ENCODE measurements at places on chromosomes 16 and 17. TPM values are rescaled to one million over a fixed set of nuclear protein-coding genes. Genes with fewer than 3 reads are reported as not detected.

Gene ARHGAP27
- polyA plus RNA-seq: 192 TPM

Gene ITGAD
- 0.19 TPM for polyA plus RNA-seq

Gene TP53TG3B
- polyA plus RNA-seq: not detected

Gene CDK12
- polyA plus RNA-seq: 29.8 TPM

Gene DNAH3
- not detected for polyA plus RNA-seq

Gene CBX1
- 13.9 TPM for polyA plus RNA-seq

Gene NKD1
- polyA plus RNA-seq: 0.14 TPM

Gene ZPBP2
- 1.5 TPM for polyA plus RNA-seq

Gene MPDU1
- 47.8 TPM for polyA plus RNA-seq

Gene NLRC5
- polyA plus RNA-seq: 237 TPM

Gene CES4A
- 18.9 TPM for polyA plus RNA-seq

Gene PRAC2
- not detected for polyA plus RNA-seq

Gene ARHGDIG
- polyA plus RNA-seq: not detected

Gene NOMO2
- 50.8 TPM for polyA plus RNA-seq

Gene TRIM72
- polyA plus RNA-seq: 0.03 TPM

Gene HSD17B1
- polyA plus RNA-seq: 1.5 TPM

Gene PRAC1
- not detected for polyA plus RNA-seq

Gene CDK10
- polyA plus RNA-seq: 225 TPM

Gene ARHGAP44
- polyA plus RNA-seq: 0.78 TPM

Gene ZSCAN10
- polyA plus RNA-seq: 0.36 TPM

Gene ZFP3
- 3.2 TPM for polyA plus RNA-seq

Gene ZNF319
- 8.2 TPM for polyA plus RNA-seq

Gene ENPP7
- 0.40 TPM for polyA plus RNA-seq

Gene PPL
- polyA plus RNA-seq: not detected

Gene RAB26
- polyA plus RNA-seq: 0.95 TPM

Gene NDUFAB1
- polyA plus RNA-seq: 39.3 TPM

Gene HOXB1
- polyA plus RNA-seq: not detected

Gene C16orf46
- polyA plus RNA-seq: 0.13 TPM

Gene EPX
- polyA plus RNA-seq: not detected

Gene KRT9
- polyA plus RNA-seq: not detected

Gene KCNJ18
- polyA plus RNA-seq: not detected

Gene MEIOB
- polyA plus RNA-seq: not detected

Gene TEKT5
- polyA plus RNA-seq: 0.25 TPM

Gene FBXL16
- polyA plus RNA-seq: 1.5 TPM

Gene TMEM132E
- polyA plus RNA-seq: not detected

Gene TP53TG3F
- not detected for polyA plus RNA-seq

Gene SUPT4H1
- 30.2 TPM for polyA plus RNA-seq

Gene LGALS9B
- not detected for polyA plus RNA-seq

Gene SLC13A5
- not detected for polyA plus RNA-seq

Gene PARN
- 29.8 TPM for polyA plus RNA-seq

Gene CFAP97D1
- polyA plus RNA-seq: 0.01 TPM

Gene FBRS
- polyA plus RNA-seq: 68.3 TPM

Gene GNAO1
- 0.13 TPM for polyA plus RNA-seq

All from B cell (primary cell).